ENCODE measurements at places on chromosomes 6 and 20. TPM values are rescaled to one million over a fixed set of nuclear protein-coding genes. Genes with fewer than 3 reads are reported as not detected.

The BTN1A1 gene
- total RNA-seq, result not detected

The LPA gene
- not detected for total RNA-seq

The TNF gene
- 4.3 TPM for total RNA-seq

The SIRPB2 gene
- not detected for total RNA-seq

The ANKEF1 gene
- 7.1 TPM for total RNA-seq

The XRN2 gene
- 116 TPM for total RNA-seq

The DCDC2 gene
- total RNA-seq, result 5.4 TPM

The CD109 gene
- total RNA-seq, result 27.7 TPM

The TNXB gene
- total RNA-seq, result 0.90 TPM

The NR2E1 gene
- total RNA-seq, result not detected

The APOBEC2 gene
- not detected for total RNA-seq
